ENCODE measurements at places on chromosomes 11 and 22. TPM values are rescaled to one million over a fixed set of nuclear protein-coding genes. Genes with fewer than 3 reads are reported as not detected.
A peak's percentile ranks its signal among the peaks of the same experiment; 100 is the strongest.

DNA sequence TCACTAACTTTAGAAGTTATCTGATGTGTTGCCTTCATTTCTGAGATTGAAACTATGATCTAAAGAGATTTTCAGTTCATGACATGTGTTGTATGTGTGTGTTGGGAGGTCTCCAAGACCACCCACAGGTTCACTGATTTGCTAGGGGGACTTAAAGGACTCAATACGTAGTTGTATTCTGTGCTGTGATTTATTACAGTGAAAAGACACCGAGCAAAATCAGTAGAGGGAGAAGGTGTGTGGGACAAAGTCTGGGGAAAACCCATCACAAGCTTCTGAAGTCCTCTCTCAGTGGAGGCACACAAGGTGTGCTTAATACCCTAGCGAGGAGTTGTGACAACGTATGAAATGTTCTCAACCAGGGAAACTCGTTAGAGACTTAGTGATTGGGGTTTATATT, 35.6 kb downstream of the RNF169 start:
- DNase-seq, result peak; percentile 6

DNA sequence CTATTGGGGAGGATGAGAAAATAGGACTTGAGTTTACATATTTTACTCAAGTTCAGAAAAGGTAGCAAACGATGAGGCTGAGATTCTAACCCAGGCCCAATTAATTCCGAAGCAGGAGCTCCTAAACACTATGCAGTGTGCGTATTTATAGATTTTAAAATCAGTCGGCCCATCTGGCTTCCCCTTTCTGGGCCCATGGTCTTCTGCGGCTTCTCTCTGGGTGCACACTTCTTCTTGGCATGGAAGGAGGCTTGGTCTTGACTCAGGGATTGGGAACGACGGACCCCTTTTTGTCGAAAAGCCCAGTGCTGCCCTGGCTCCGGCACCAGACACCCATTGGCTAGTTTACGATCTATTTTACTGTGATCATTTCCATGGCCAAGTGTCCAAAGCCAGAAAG, 1433.8 kb downstream of the BRD1 start:
- no peak for DNase-seq

Gene OR10D3
- total RNA-seq, result 0.31 TPM

DNA sequence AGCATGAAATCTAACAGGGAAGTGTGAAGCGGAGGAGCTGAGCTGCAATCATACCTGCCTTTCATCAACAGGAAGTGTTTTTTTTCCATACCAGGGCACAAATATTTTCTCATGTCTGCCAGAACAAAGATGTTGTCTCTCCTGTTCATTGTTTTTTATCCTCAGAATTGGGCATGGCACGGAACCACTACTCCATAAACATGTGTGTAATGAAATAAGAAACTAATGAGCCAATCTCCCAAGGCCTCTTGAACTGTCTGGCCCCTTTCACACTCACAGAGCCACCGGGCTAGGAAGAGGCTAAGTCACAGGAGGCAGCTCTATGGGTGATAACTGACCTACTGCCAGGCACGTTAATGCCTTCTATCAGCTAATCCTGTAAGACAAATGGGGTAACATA, 124.4 kb downstream of the ETS1 start:
- no peak for DNase-seq

Gene MUC5B
- 159 TPM for total RNA-seq

Gene YDJC
- 7.5 TPM for total RNA-seq

Gene OR4D6
- not detected for total RNA-seq

- no peak for DNase-seq
Measured at GRCh38 chr11:62911137-62912130, 9.7 kb downstream of the CHRM1 start.

DNA sequence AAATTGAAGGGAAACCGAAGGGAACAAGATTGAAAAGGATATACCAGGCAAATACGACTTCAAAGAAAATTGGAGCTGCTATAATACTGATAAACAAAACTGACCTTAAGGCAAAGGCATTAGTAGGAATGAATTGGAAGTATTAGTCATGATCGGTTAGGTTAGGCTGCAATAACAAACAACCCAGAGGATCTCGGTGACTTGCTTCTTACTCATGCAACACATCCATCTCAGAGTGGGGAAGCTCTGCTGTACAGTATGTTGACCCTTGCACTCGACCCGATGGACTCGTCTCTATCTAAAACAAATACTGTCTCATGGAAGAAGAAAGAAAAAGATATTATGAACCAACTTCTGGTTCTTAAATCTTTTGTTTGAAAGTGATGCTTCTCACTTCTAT, 42.3 kb downstream of the SPATA19 start:
- DNase-seq, result no peak

GRCh38 chr11:86698639-86699038, 26.2 kb upstream of the ME3 start:
- DNase-seq, result no peak

Gene ACTN3
- total RNA-seq, result 91.4 TPM

Gene SCN4B
- total RNA-seq, result 4.1 TPM

DNA sequence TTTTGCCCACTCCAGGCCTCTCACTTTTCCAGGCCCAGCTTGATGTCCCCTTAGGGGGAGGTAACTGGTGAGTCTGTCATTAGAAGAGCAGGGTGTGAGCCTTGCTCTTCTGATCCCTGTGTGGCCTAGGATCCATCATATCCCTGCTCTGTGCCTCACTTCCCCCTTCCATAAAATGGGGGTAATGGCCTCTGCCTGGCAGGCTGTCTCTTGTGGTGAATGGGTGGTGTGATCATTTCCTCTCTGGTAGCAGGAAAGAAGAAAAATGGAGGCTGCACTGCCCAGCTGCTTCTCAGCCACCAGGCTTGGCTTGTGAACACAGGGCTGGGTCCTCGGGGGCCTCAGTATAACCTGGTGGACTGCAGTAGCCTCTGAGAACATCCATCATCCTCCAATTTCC, 5.6 kb downstream of the ARHGEF17 start:
- no peak for DNase-seq

Gene DENND5A
- 124 TPM for total RNA-seq

Measured in tongue (tissue), 3 donors.